ENCODE measurements at places on chromosomes 6 and 20.

GRCh38 chr6:96017070-96017359, 1.2 kb downstream of the FUT9 start:
- no peak for DNase-seq

GRCh38 chr20:59825944-59826759, 107.3 kb downstream of the SYCP2 start:
- no peak for DNase-seq

DNA sequence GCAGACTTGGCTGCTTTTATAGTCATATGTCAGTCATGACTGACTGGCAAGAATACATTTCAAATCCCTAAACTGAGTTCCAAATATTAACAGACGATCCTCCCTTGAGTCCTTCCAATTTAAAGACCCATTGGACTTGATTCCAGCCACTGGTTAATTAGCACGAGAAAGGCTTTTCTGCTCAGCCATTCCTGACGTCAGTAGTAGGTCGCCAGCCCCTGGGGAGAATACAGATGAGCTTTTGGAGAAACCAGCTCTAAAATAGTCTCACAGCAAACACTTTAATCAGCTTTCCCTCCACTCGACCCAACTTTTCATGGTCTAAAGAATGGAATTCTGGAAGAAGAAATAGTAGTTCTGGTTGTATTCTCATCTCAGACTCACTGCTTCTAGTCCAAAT, 91.6 kb downstream of the SLC22A3 start:
- DNase-seq = no peak

GRCh38 chr20:46004889-46005473, 3.7 kb upstream of the MMP9 start:
- no peak for DNase-seq

- no peak for DNase-seq
Observed at GRCh38 chr20:59320854-59321647, 20.6 kb downstream of the EDN3 start.

GRCh38 chr6:163367497-163368183, 46.9 kb upstream of the QKI start:
- DNase-seq = no peak

DNA sequence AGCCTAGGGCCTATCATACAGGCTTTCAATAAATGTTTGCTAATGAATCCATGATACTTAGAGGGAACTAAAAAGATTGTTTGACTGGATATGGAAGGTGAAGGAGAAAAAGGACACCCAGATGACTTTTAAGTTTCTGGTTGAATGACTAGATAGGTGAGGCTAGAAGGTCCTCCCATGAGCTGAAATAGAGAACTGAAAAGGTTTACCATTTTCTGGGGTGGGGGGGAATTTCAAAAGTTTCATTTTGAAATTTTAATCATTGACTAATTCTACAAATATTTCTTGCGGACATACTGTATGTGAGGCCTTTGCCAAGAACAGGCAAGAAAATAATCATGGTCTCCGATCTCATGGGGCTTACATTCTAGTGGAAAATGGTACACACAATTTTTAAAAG, 17.9 kb upstream of the ZBTB2 start:
- DNase-seq = no peak

DNA sequence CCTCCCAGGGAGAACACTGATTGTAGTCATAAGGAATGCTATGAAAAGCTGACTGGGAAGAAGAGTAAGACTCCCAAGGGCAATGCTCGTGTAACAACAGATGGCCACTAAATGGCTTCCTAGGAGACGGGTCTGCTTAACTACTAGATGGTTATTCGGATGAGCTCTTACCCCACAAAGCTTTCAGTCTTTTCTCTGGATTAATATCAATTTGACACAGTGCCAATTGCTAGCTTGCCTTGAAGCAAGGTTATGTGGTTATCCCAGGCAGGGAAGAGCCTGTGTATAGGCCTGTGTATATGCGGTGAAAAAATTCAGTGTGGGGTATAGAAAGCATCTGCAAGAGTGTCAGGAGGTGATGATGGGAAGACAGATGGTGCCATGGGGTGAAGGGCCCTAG, 86.4 kb upstream of the NOX3 start:
- no peak for DNase-seq

- DNase-seq = no peak
Observed at GRCh38 chr6:25794784-25795183, 37.1 kb downstream of the SLC17A1 start.

DNA sequence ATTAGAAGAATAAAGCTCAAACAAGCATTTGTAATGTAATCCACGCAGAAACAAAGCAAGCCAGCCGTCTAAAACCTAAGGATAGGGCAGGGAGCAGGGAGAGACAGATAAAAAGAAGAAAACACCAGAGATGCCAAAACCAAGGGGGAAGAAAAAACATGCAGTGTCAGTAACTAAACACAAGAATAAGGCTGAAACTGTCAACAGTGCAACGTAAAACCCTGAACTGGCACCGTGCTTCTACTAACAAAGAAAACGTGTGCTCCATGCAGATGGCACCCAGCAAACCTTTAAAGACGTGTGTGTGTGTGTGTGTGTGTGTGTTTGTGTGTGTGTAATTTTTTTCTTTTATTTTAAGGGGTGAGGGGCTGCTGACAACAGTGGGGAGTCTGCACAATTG, 88.4 kb upstream of the TAB2 start:
- DNase-seq = no peak

GRCh38 chr6:134630508-134631121, 312.7 kb upstream of the SGK1 start:
- DNase-seq = no peak

GRCh38 chr6:92763274-92763584, 656.1 kb downstream of the EPHA7 start:
- no peak for DNase-seq

- no peak for DNase-seq
Observed at GRCh38 chr20:2883726-2884637, 10.7 kb downstream of the PTPRA start.

- DNase-seq = no peak
Observed at GRCh38 chr6:100269189-100269588, 195.5 kb downstream of the SIM1 start.

- DNase-seq = no peak
Observed at GRCh38 chr20:53162251-53162835, 190.2 kb downstream of the TSHZ2 start.

Measured in smooth muscle cell of the brain vasculature (primary cell).